Stimulated activated CD8-positive, alpha-beta memory T cell treated with anti-CD3 and anti-CD28 coated beads, Interleukin-15, amount 100 ng/mL, for 48 hours (primary cell): ENCODE measurements at places on chromosomes 4 and X.

- DNase-seq: no peak
Observed at GRCh38 chr4:5203309-5203992, 152.2 kb downstream of the STK32B start.

DNA sequence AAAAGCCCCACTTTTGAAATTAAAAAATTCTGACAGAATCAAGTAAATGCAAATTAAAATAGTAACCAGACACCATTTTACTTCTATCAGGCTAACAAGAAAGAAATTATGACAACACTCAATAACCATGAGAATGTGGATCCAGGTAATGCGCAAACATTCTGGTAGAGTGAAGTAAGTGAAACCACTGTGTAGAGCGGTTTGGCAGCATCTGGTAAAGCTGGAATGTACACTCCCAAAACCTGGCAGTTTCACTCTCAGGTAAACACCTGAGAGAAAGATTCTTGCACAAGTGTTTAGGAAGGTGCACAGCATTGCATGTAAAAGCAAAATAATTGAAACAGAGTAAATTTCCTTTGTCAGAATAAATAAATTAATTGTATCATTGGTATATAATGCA lies 81.8 kb downstream of the TRIML1 start:
- no peak for DNase-seq

- no peak for DNase-seq
Observed at GRCh38 chrX:29138003-29138402, 550.8 kb downstream of the IL1RAPL1 start.

GRCh38 chrX:102745857-102746584 lies 25.5 kb downstream of the GPRASP3 start:
- no peak for DNase-seq

DNA sequence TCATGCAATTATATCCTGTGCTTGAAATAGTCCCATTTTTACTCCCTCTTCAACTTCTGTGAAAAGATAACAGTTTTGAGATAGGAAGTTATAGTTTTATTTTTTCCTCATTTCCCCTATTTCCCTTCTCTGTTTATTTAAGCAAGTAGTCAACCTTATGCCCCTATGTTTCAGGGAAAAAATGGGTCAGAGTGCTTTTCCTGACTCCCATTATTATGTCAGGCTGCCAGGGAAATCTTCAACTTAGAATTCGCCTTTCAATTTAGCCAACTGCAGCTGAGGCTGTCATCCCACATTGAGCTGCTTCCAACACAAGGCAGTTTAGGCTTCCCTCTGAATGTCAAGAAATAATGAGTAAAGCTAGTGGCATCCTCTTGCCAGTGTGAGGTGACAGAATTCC lies 42.3 kb downstream of the NXT2 start:
- DNase-seq: no peak

- no peak for DNase-seq
Observed at GRCh38 chr4:11468901-11469300, 40.2 kb upstream of the HS3ST1 start.

DNA sequence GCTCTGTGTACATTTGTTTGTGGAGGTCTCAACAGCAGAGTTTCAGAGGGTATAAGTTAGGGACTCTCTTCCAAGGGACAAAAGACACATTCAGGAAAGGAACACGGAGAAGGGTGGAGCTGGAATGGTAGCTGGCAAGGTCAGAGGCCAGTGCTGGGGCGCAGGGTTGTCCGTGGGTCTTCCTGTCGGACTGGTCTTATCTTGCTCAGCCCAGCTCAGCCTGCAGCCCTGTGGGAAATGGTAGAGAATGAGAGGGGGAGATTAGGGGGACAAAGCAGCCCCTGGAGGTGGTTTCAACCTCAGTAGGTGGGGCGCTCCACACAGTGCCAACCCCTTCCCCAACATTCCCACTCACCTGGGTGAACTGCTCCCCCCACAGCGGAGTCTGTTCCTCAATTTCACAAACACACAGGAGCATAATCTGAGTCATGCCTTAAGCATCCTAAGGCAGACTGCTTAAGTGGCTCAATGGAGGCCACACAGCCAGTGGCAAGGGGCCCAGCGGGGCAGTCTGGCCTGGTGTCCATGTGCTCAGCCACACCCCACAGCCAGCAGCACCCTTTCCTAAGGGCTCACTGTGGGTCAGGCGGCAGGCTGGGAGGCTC lies 6.9 kb upstream of the HDAC6 start:
- no peak for DNase-seq

DNA sequence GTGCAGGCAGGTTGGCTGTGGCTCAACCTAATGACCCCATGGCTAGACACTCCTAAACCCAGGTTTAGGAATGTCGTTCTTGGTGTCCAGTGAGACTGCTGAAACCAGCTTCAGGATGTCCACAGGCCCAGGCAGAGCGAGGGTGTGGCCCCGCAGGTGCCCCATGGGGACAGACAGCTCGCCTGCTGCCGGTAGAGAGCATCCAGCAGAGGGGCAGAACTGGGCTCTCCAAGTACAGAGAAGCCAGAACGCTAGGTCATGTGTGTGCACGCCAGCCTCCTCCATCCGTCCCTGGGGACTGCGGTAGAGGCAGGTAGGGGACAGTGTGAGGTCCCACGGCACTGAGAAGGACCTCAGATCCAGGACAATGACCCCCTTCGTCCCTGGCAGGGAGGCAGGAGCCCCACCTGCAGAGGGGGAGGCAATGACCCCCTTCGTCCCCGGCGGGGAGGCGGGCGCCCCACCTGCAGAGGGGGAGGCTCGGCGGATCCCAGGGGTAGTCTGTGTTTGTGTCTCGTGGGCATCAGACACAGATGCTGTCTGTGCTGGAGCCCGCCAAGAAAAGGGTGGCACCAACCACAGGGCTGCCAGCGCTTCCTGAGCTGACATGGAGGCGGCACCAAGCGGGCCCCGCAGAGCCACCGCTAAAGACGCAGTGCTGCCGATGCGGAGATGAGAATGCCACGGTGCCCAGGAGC lies 118.4 kb downstream of the FAM53A start:
- no peak for DNase-seq

GRCh38 chr4:23686169-23686897 lies 203.5 kb downstream of the PPARGC1A start:
- no peak for DNase-seq

- DNase-seq: no peak
Observed at GRCh38 chr4:88098993-88099752, 59.3 kb downstream of the ABCG2 start.

DNA sequence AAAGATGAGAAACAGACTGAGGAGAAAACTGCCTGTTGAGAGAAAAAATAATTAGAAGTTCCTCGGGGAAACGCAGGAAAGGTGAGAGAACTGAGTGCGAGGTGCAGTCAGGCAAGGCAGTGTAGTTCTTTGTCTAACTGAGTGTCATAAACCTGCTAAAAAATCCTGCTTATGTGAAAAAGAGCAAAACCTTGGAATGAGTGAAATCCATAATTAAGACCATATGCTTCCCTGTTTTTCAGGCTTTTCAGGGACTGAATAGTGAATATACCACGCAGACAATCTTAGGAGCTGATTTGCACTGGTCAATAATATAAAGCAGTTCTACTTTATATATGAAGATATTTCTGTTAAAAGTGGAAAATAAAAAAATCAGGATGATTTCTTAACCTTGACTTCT lies 104.9 kb downstream of the RASGEF1B start:
- DNase-seq: no peak

DNA sequence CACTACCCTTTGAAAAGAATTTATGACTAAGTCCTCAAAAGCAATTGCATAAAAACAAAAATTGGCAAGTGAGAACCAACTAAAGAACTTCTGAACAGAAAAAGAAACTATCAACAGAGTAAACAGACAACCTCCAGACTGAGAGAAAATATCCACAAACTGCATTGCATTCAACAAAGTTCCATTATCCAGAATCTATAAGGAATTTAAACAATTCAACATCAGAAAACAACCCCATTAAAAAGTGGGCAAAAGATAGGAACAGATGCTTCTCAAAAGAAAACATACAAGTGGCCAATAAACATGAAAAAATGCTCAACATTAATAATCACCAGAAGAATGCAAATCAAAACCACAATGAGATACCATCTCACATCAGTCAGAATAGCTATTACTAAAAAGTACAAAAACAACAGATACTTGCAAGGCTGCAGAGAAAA lies 130.2 kb downstream of the GASK1B start:
- no peak for DNase-seq

GRCh38 chrX:153635788-153636668 lies 11.0 kb upstream of the DUSP9 start:
- DNase-seq: no peak

GRCh38 chrX:14920196-14920595 lies 47.0 kb downstream of the MOSPD2 start:
- no peak for DNase-seq

DNA sequence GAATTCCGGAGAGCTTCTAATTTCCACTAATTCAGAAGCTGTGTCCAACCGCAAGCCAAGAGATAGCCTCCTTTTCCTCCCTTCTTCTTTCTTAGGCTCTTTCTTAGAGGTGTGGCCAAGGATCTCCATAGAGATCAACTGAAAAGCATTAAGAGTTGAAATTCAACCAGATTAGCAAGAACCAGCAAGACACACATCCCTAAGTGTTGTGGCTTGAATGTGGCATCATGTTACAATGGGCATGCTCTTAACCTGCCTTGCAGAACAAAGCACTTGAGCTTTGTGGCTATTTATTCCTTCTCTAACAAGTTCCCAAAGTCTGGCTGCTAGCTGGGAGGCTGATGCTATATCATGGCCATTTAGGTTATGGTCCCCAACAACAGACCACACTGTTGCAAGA lies 10.4 kb downstream of the ANOS1 start:
- DNase-seq: no peak

- no peak for DNase-seq
Observed at GRCh38 chr4:109879081-109879480, 31.2 kb downstream of the LRIT3 start.

DNA sequence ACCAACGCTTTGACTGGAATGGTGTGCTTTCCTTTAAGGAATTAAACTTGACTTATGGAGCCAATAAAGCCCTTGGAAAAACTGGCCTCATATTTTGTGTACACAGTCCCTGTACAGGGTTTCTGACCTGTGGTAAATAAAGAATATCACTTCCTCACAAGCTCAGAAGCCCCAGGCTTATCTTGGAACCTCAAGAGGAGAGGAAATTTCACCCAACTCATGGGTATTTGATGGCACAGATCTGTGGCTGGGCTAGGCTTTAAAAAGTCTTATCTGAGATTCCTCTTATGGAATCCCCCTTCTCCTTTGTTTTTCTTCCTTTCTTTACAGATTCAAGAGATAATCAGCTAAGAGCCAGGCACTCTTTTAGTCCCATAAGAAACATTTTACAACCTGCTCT lies 89.3 kb upstream of the USP38 start:
- no peak for DNase-seq

DNA sequence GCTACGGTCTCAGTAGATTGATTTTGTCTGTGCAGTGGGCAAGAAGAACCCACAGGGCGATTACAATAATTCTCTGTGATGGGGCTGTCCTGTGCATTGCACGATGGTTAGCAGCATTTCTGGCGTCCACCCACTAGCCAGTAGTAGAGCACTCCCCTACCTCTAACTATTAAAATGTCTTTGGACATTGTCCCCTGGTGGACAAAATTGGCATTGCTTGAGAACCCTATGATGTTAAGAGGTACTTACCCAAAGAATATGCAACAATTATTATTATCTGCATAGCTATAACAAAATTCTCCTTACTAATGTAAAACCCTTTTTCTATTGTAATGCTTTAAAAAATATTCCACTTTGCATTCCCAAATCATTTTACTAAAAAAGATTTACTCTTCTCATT lies 109.5 kb upstream of the VCX3A start:
- no peak for DNase-seq

GRCh38 chr4:168769416-168769815 lies 240.6 kb downstream of the CBR4 start:
- no peak for DNase-seq

- no peak for DNase-seq
Observed at GRCh38 chr4:65791111-65791811, 121.0 kb upstream of the EPHA5 start.
